ENCODE measurements at places on chromosomes 2 and 18. TPM values are rescaled to one million over a fixed set of nuclear protein-coding genes. Genes with fewer than 3 reads are reported as not detected.

TRAPPC8 gene
- total RNA-seq = 25.7 TPM

CNGA3 gene
- not detected for total RNA-seq

TMEM237 gene
- 2.3 TPM for total RNA-seq

PLB1 gene
- 0.90 TPM for total RNA-seq

CMPK2 gene
- 2.6 TPM for total RNA-seq

MC4R gene
- total RNA-seq = not detected

GRCh38 chr2:134338208-134338607 lies 84.3 kb downstream of the MGAT5 start:
- no peak for DNase-seq

GRCh38 chr18:9894454-9895068 lies 8.8 kb downstream of the TXNDC2 start:
- no peak for DNase-seq

GRCh38 chr2:15058721-15059157 lies 426.2 kb downstream of the LRATD1 start:
- DNase-seq = no peak

DNA sequence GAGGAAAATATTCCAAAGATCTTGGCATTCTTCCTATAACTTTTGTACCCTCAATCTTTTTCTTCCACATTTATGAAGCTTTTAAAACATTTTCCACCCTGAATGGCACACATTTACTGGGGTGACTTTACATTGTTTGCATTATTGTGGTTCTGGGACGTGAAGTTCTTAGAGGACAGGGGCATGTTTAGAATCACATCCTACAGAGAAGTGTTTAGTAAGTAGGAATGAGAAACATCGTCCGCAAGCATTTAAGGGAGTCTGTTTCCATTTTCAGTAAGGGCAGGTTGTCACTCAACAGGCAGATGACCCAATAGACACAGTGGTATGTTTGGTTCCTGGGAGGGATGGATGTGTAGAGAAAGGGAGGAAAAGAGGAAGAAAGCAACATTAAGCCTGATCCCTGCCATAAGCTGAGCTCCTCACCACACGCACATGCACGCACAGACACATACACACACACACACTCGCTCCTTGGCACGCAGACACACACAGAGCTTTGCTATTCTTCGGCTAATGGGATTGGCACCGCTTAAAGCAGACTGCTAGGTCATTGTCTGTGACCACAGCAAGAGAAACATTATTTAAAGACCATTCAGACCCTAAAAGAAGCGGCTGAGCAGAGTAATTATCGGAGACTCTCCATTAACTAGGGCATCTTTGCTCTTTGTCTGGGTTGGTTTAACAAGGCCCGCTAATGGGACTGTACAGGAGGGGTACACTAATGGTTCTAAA lies 14.2 kb upstream of the PLEKHM3 start:
- DNase-seq = no peak

- DNase-seq = no peak
These were observed 321.3 kb upstream of the EPAS1 start for GRCh38 chr2:45975752-45976517.

DNA sequence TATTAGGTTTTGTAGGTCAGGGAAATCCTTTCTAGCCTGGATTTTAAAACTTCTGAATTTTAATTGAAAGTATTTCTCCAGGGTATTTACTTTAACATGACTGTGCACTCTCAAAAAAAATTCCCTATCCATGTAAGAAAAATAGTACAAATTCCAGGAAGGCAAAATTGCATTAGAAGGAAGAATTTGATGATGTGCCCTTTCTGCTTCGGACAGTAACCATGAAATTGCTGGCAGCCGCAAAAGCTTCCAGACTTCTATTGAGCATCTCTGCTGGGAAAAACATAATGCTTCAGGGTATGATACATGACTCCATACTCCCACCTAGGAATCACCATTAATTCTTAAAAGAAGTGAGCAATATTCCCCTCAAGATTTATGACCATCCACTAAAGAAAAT lies 17.2 kb upstream of the KLF7 start:
- DNase-seq = no peak

GRCh38 chr2:239106966-239107365 lies 259.1 kb downstream of the TWIST2 start:
- DNase-seq = no peak

- DNase-seq = no peak
These were observed 48.6 kb downstream of the NRP2 start for GRCh38 chr2:205730701-205731582.

- DNase-seq = no peak
These were observed at the start of gene SPHKAP for GRCh38 chr2:228181098-228182019. SPHKAP (minus strand) TSS chr2:228181687; CDS start chr2:228181598, 89 bp downstream.

DNA sequence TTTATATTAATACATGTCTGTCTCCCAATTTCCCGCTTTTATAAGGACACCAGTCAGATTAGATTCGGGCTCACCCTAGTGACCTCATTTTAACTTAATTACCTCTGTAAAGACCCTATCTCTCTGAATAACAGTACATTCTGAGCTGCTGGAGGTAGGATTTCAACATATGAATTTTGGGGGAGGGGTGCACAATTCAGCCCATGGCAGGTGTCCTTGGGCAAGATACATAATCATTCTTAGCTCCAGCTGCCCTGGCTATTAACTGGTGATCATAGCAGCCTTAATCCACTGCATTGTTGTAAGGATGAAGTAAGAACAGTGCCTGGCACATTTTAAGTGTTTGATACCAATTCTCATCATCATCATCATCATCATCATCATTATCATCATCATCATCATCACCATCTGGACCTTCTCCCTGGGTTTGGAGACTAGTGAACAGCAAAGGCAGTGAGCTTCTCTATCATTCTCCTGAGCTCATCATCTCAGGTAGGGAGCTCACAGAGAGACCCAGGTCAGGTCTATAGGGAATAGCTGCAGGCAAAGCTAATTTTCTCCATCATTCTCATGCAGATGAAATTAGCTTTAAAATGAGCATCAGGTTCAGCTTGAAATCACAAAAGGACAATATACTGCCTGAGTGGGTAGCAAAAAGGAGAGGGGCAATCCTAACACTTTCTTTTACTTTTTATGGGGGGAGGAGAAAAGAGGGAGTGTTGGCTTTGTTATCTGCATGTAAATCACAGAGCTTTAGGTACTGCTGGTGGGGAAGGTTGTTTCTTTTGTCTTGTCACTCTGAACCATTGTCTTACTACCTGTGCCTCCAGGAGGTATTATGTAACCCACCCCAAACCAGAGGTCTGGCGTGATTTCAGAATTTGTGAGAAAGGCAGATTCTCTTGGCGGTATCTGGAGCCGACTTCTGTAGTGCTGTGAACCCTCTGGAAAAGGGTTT lies 125.5 kb upstream of the SPRED2 start:
- DNase-seq = no peak

- DNase-seq = no peak
These were observed 231.2 kb downstream of the TCF4 start for GRCh38 chr18:55356815-55357214.

DNA sequence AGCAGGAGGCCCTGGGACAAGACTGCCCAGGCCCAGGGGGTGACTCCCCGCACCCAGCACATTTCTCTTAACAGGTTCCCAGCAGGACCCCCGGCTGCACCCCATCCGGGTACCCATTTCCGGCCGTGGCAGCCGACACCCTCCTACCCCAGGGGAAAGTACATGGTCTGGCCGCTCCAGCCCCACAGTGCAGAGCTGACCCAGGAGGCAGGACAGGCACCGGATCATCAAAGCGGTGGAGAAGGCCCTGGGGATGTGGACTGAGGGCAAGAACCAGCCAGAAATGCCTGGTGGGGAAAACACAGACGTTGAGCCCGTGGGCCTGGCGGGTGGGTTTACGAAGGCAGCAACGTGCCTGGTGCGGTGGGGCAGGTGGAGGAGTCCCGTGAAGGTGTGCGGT lies 79.5 kb upstream of the GPC1 start:
- DNase-seq = peak; percentile 41

DNA sequence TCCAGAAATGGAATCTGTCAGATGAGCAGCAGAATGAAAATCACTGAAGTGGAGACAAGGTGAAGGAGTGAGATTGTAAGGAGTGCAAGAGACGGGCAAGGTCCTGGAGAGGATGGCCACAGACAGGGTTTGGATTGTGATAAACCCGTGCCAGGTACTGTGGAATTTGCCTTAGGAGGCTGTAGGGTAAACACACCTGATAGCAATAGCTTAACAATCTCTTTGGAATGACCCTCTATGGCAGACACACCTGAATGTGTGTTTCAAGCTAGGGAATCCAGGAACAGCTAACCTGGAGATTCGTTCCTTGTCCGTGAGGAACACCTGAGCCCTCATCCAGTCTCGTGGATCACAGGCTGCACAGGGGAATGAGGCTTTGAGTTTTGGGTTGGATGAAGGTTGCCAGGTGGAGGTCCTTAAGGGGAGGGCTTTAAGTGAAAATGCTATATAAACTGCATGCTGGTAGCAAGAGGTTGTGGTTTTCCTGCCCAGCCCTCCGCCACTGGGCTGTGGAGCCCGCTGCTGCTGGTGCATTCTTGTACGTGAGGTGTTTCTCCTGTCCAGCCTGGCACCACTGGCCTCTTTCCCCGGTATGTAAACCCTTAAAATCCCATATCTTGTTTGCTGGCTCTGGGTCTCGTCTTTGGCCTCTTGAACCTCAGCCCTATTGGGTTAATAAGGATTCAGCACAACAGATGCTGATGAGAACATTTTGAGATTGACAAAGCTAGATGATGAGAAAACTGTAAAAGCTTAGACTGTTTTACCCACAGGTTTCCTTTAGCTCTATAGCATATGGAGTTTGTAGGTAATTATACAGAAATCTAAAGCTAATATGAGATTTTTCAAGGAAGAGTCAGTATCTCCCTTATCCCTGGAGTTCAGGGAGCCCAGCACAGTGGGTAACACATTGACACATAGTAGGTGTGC lies 117.9 kb downstream of the ARHGAP15 start:
- DNase-seq = no peak

- no peak for DNase-seq
These were observed 118.3 kb downstream of the DOK6 start for GRCh38 chr18:69518989-69519388.

DNA sequence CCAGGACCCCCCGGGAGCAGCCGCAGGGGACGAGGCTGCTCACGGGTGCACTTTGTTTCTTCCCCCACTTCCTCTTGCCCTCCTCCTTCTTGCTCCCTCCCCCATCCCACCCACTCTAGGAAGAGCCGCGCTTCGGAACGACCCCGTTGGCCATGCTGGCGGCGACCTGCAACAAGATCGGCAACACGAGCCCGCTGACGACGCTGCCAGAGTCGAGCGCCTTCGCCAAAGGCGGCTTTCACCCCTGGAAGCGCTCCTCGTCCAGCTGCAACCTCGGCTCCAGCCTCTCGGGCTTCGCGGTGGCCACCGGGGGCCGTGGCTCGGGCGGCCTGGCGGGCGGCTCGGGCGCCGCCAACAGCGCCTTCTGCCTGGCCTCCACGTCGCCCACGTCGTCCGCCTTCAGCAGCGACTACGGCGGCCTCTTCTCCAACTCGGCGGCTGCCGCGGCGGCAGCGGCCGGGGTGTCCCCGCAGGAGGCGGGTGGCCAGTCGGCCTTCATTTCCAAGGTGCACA lies 1.3 kb downstream of the SP9 start:
- no peak for DNase-seq
